CD4-positive, alpha-beta T cell (primary cell): ENCODE measurements at places on chromosomes 6 and 20.

- DNase-seq, result no peak
Observed at GRCh38 chr6:56866917-56867522, 87.9 kb upstream of the BEND6 start.

DNA sequence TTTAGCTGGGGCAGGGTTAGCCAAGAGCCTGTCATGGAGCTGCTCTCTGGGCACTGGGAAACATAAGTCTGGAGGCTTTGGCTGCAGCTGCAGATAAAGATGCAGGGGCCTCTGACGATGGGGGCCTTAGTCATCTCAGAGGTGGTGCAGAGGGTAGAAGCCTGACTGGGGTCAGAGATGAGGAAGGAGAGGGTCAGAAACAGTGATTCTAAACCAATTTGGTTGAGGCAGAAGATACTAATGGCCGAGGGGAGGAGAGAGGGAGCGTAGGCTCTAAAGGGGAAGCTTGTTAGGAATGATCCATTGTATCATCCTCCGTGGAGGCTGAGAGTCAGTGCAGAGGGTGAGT is 33.8 kb downstream of the PLEKHG1 start:
- DNase-seq, result no peak

DNA sequence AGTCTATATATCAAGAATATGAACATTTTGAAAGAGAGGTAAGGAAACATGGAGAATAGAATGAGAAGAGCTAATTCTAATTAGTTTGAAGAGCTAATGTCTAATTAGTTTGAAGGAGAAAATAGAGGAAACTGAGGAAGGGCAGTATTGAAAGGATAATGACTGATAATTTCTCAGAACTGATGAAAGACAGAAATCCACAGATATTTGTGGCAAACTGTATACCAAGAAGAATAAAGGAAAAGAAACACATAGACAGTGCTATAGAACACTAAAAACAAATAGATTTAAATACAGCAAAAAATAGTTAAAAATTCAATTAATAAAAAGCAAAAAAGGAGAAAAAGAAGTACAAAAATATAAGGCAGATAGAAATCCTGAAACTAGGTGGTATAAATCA is 354.4 kb downstream of the QKI start:
- DNase-seq, result no peak

- no peak for DNase-seq
Observed at GRCh38 chr6:148423601-148424270, 81.1 kb downstream of the SASH1 start.

GRCh38 chr6:116922853-116923548 is 46.0 kb downstream of the RFX6 start:
- DNase-seq, result no peak

DNA sequence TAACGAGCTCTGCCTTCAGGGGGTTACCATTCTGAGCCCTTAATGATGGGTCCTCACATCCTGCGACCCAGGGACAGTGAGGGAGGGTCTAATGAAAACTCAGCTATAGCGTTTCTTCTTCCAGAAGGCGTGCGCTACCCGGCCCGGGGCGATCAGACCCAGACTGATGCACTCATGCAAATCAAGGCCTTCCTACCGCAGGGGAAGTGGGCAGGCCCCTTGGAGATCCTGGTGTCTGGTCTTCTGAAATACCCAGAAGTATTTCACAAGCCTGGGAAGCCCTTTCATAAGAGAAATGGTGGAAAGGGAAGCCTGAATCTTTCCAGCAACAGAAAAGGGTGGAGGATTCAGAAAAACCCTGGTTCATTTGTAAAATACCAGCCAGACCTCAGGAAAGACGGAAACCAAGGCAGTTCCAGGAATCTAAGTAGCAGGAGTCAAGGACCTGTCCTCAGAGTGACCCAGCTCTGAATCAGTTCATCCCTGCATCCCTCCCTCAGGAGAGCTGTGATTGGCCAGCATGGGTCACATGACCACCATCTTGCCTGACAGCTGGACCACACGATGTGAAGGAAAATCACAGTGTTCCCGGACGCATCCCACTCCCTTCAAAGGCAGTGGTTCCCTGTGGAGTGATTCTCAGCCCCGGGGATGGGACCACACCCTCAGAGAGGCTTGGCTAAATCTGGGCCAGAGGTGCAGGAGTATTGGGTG is 12.7 kb downstream of the BFSP1 start:
- no peak for DNase-seq

- DNase-seq, result no peak
Observed at GRCh38 chr20:1621316-1621715, 1.5 kb upstream of the SIRPB1 start.

DNA sequence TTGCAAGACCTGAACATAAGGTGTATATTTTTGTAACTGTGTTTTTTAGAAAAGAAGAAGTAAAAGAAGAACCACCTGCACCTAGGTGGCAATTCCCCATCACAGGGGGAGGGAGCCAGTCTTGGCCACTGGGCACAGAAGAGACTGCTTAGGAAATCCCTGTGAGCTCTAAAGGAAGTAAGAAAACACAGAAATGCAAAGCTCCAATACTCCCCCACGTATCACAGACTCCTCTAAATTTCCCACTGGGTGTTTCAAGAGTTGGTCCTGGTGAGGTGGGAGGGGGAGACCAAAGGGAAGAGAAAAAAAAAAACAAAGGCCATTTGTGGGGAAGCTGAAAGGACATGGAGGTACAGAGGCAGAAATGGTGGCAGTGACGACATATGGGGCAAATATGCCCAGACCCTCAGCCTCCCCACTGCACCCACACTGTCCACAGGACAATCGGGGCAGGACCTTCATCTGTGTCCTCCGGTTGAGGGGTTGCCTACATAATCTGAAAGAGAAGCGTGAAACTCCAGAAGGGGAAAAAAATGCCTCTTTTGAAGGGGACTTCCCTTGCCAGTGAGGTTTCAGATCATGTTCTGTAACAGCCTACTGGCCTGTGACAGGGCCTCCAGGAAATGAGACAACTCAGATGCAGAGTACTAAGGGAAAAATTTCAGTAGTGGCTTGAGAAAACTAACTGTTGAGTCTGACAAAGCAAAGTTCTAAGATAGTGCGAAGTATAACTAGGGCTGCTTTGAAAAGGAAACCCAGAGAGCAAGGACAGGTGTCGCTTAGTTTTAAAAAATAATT is 226.2 kb upstream of the MARCKS start:
- DNase-seq, result no peak

- DNase-seq, result no peak
Observed at GRCh38 chr20:43689165-43689564, 22.3 kb downstream of the MYBL2 start.
